ENCODE measurements at places on chromosomes 3 and 15.
A peak's percentile ranks its signal among the peaks of the same experiment; 100 is the strongest.

- DNase-seq: no peak
Observed at GRCh38 chr3:55452886-55453285, 34.2 kb downstream of the WNT5A start.

DNA sequence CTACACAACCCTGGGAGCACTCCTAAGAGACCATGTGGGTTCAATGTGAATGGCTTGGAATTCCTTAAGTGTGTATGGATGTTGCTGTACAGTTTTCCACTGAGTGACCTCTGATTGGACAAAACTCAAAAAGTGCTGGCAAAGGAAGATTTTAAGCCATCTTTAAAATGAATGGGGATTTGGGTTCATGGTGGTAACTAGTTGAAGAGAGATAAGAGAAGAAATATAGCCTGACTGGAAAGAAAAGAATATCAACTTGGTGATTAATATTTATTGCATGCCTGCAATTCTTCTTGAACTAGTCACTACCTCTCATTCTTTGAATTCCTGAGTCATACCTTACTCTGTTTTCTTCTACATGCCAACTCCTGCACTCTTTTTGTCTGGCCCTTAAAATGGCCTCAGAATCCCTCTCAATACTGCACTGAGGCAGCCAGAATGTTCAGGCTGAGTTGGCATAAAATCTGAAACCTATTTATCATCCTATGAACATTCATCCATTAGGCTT is 124.7 kb downstream of the RPL22L1 start:
- DNase-seq: no peak

DNA sequence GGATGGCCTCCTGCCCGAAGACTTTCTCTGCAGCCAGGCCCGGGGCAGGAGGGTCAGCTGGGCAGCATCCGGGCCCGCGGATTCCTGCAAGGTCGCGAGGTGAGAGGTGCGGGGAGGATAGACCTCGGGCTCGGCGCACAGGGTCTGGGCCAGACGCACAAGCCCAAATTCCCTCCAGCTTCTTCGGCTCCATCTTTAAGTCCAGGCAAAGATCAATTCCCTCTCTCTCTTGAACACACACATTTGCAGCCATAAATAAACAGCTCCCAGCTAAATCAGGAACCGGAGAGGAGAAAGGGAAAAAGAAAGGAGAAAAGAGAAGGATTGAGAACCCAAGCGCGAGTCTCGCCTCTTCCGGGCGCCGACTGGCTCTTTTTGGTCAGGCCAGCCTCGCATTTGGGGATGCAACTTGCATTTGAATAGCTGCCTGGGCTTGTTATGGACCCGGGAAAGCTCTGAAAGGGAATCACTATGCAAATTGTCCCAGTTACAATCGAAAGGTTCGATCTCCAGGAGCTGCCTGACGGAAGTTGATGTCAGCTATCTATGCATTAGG is 14.5 kb upstream of the ONECUT1 start:
- no peak for DNase-seq

GRCh38 chr15:69669446-69669845 is 216.8 kb downstream of the RPLP1 start:
- no peak for DNase-seq

- no peak for DNase-seq
Observed at GRCh38 chr15:85872125-85872524, 77.4 kb upstream of the KLHL25 start.

GRCh38 chr3:5051772-5052171 is 70.3 kb upstream of the ARL8B start:
- peak; percentile 35 for DNase-seq

GRCh38 chr3:184174284-184174645 is 390 bp upstream of the AP2M1 start:
- DNase-seq: no peak

DNA sequence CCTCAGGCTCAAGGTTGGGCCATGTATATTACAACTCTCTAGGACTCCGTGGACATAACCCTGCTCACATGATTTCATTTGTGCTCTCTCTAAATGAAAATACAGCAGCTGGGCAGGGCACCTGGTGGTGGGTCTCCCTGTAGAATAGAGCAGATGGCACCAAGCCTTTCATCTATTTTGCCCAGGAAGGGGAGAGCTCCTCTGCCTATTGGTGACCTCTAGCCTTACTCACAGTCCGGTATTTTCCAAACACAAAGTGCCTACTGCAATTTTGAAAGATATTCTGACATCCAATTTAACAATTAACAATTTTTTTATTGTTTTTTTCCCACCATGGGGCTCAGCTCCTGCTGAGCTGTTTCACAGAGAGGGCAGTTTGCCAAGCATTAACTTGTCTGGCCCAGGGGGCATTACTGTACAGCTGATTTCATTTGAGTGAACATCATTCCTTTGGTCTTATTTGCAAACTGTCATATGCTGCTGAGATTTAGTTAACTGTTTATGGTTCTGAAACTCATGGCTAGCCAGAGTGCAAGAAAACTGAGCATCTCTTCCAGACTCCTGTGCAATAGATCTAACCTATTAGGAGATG is 474.0 kb downstream of the EPHB1 start:
- DNase-seq: peak; percentile 48

DNA sequence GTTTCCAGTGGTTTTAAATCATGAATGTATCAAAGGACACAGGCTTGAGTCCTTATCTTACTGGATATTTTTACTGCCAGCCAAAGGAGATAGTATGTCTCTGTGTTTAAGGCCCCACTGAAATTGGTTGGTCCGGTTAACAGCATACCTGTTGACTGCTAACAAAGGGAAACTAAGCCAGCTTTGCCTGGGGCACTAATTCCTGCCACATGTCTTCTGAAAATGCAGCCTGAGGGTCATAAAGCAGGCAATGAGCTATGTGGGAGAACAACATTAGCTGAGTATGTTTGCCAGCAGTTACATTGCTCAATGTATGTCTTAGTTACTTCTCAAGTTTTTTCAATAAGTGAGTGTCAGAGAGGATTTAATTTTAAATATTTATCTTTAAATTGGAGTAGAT is 12.4 kb downstream of the PLS1 start:
- no peak for DNase-seq

DNA sequence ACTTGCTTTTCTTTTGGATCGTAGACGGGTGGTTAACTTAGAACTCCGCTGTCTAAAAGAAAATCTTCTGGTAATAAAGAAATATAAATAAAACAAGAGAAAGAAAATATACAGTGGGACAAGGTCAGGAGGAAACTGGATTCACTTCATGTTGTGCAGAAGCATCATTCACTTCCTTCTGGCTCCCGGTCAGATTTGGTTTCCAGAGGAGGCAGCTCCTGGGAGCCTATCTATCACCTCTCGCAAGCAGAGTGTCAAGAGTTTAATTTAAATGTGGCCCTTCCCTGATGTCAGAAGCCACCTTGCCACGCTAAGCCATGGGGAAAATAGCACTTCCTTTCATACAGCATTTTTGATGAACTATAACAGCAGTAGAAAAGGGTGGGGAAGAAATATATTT is 139.1 kb downstream of the NSMCE3 start:
- no peak for DNase-seq

- no peak for DNase-seq
Observed at GRCh38 chr15:100994597-100995446, 75.7 kb downstream of the LRRK1 start.

DNA sequence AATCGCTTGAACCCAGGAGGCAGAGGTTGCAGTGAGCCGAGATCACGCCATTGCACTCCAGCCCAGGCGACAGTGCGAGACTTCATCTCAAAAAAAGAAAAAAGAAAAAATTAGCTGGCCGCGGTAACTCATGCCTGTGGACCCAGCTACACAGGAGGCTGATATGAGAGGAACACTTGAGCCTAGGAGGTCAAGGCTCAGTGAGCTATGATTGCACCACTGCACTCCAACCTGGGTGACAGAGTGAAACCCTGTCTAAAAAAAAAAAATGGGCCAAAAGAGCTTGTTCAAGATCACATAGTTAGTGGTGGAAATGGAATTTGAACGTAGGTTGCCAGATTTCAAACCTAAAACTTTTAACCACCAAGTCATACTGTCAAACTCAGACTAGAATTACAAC is 46.2 kb upstream of the PPP4R2 start:
- DNase-seq: no peak

GRCh38 chr15:88663141-88663621 is 24.4 kb downstream of the ISG20 start:
- no peak for DNase-seq

- DNase-seq: no peak
Observed at GRCh38 chr3:30226601-30227151, 379.7 kb upstream of the TGFBR2 start.

GRCh38 chr3:157190380-157190872 is 30.5 kb upstream of the CCNL1 start:
- DNase-seq: no peak

DNA sequence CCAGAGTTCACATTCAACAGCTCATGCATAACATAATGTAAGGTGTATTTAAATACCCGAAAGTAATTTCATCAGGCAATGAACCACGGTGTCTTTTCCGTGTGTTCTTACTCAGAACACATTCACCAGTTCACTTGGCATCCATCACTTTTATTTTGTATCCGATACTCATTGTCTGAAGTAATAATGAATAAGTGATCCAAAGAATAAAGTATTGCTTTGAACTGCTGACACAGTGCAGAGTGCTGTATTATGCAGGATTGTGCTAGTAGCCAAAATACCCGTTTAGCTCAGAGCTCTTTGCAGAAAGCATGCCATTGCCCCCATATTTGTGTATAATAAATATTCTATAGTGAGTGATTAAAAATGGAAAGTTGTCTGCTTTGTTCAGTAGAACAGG is 460.9 kb upstream of the KCNMB2 start:
- DNase-seq: no peak

GRCh38 chr15:59945036-59945435 is 59.1 kb upstream of the FOXB1 start:
- no peak for DNase-seq

GRCh38 chr15:98770984-98771383 is 122.6 kb downstream of the IGF1R start:
- DNase-seq: no peak

GRCh38 chr3:141091426-141091825 is 40.3 kb downstream of the SPSB4 start:
- no peak for DNase-seq

- peak; percentile 20 for DNase-seq
Observed at GRCh38 chr3:46909535-46910161, 32.1 kb downstream of the PTH1R start.

GRCh38 chr3:31968927-31969418 is 12.1 kb downstream of the OSBPL10 start:
- DNase-seq: no peak

- DNase-seq: no peak
Observed at GRCh38 chr3:99955773-99956562, 138.3 kb downstream of the CMSS1 start.

- DNase-seq: no peak
Observed at GRCh38 chr3:25982756-25983155, 192.9 kb downstream of the OXSM start.

DNA sequence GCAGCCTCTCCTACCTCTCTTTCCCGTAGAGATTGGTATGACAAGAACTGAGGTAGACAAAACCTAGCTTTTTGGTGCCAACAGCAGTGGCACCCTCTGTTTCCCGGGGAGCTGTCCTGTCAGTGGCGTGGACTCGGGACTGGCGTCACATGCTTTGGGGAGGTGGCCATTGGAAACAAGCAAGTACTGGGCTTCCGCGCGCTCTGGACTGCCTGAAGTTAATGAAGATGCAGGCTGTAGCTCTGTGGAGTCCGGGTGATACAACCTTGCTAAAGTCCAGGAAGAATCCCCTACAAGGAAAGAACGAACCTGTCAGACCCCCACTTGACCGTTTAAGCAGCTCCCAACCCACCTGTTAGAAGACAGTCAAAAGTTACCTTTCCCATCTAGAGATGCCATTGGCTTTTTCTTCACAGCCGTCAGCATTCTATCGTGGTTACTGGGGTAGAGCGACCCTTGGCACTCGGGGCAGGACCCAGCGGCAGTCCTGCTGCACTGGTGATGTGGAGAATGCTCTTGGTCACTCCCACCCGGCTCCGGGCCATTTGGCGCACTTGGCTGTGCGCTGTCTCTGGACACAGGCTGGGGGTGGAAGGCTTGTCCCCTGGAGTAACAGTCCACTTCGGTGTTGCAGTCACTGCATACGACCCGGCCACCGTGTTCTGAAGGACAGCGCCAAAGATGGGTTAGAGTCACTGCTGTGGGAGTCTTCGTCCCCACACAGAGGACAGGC is 120.5 kb downstream of the LRIG1 start:
- no peak for DNase-seq

- no peak for DNase-seq
Observed at GRCh38 chr15:92870010-92870591, 30.0 kb upstream of the CHD2 start.

- DNase-seq: no peak
Observed at GRCh38 chr3:175940881-175941280, 1081.7 kb downstream of the NAALADL2 start.

- no peak for DNase-seq
Observed at GRCh38 chr15:78004222-78004727, 73.2 kb downstream of the TBC1D2B start.

DNA sequence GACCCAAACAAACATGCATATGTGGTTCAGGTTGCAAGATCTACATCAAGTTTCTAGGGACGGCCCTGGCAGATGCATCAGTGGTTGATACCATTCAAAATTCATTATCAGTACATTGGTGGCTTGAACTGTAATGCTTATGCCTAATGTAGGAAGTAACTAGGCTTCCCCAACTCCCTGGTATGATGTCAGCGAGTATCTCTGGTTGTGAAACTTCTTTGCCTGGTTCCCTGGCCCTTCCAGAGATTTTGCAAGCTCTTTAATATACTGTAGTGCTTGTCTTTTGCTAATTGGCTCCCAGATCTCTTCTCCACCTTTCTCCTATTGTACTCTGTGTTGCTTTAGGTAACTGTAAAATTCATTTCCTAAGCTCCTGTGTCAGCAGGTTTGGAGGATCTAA is 114.8 kb upstream of the RARB start:
- no peak for DNase-seq

DNA sequence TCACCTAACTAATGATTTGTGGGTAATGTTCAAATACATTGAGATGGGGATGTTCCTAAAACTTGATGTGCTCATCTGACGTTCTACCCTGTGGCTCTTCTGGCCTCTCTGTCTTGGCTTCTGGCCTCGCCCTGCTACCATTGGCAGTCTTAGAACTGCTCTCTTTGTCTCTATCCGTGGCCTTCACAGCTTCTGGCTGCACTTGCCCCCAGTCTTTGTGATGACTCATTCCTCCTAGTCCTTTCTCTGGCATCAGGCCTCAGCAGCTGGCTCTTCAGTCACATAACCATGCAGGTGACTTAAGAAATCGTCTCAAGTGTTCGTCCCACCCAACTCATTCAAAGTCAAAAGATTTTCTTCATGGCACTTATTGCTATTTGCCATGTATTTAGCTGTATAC is 188.1 kb downstream of the BBX start:
- DNase-seq: no peak

GRCh38 chr3:122560680-122561079 is 3.4 kb downstream of the PARP9 start:
- DNase-seq: peak; percentile 25

- no peak for DNase-seq
Observed at GRCh38 chr3:63429905-63430304, 151.8 kb downstream of the SYNPR start.

GRCh38 chr3:29512641-29513040 is 231.8 kb downstream of the RBMS3 start:
- DNase-seq: no peak

All from NCI-H774 (cell line).